SW480 (cell line): ENCODE measurements at places on chromosomes 7 and 10.

- DNase-seq: no peak
Observed at GRCh38 chr10:24568042-24568441, 155.6 kb downstream of the ARHGAP21 start.

- DNase-seq: no peak
Observed at GRCh38 chr7:22115689-22116088, 170.0 kb upstream of the CDCA7L start.

DNA sequence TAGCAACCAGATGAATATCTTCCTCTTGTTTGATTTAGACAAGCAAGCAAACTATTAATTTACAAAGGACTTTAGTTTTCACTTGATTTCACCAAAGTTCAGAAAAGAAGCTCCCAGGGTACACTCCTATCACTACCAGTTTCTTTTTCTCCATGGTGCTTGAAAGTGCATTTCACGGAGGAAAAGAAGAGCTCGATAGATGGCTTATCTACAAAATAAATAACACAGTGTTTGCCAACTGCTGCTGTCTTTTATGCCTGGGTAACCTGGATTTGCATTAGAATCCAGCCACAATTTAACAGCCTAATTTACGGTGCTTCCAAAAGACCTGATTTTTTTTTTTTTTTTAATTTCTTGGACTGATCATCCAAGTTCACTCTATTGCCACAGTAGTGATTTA is 275.7 kb downstream of the GPR37 start:
- no peak for DNase-seq

DNA sequence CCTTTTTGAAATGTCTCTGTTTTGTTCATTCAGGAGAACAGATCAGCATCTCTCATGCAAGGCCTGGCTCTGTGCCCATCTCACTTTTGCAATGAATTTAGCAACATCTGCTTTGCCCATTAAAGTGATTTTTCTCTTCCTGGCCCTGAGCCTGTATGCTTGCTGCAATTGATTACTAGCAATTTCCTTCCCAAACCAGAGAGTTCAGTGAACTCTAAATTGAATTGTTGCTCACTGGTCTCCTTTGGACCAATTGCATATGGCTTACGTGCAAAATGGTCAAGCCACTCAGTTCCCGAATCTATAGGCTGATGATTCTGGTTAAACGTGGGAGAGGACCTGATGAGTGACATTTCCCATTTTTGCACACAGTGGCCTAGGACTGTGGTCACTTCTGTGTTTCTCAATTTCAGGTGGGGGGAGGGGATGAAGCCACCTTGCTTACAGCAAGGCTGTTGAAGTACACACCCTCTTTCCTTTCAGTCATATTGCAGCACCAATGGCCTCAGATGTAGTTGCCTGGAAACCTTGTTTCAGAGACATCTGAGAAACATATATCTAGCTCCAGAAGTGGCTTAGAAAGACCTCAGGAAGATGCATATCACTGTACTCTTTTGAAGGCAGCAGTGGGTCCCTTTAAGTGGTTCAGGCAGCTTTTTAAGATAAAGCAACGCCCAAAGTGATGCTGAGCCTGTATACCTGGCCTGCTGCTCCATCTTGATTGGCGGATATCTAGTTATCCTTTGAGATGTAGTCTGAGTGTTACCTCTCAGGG is 201.4 kb downstream of the PTEN start:
- DNase-seq: no peak

DNA sequence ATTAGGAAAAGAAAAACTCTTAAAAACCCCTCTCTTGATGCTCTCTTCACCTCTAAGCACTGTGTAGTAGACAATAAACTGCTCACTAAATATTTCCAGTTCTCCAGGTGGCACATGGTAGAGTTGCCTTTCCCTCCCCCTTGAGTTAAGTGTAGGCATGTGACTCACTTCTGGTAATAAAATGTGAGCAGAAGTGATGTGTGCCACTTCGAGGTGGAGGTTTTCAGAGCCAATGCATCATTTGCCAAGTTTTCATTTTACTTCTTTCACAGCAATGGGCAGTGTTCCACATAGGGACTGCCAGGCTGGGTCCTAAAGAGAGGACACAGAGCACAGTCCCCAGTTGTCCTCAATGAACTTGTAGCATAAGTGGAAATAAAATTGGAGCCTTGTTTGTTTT is 131.6 kb upstream of the NPY start:
- DNase-seq: peak; percentile 21

DNA sequence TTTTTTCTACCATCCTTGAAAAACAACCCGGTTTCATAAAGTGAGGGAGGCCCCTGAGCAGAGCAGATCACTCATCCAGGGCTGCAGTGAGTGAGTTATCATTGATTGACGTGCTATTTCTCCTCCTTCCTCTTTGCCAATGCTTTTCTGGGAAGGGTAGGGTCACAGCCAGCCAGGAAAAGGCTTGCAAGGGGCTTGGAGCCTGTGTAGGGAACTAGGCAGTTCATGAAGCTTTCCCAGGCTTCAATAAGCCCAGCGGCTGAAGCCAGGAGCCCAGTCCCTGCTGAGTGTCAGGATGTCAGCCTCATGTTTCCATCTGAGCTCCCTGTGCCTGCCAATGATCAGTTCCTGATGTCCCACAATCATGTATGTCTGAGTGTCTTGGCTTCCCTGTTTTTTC is 584.7 kb downstream of the GALNT17 start:
- DNase-seq: no peak

GRCh38 chr10:93150289-93150688 is 76.6 kb downstream of the CYP26A1 start:
- peak; percentile 41 for DNase-seq

DNA sequence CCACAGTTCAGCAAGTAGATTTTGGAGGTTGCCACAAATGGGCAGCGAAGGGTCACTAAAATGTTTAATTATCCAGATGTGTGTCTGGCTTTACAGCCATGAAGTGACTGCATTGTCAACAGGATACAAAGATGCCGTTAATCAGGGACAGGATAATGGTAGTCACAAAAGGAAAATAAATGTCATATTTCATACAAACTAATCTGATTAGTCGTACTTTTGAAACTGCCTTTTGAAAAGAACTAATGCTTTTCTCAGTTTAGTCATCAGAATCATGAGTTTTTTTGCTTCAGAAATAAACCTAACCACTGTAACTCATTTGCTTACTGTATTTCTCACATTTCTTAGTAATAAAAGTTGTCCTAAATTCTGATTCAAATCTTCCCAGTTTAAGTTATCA is 22.2 kb upstream of the WNT16 start:
- no peak for DNase-seq

GRCh38 chr10:58781873-58782488 is 269.3 kb downstream of the BICC1 start:
- DNase-seq: peak; percentile 40

- peak; percentile 13 for DNase-seq
Observed at GRCh38 chr10:103062854-103063590, 130.1 kb downstream of the NT5C2 start.

GRCh38 chr10:36526033-36526432 is 599.4 kb upstream of the ANKRD30A start:
- DNase-seq: no peak

DNA sequence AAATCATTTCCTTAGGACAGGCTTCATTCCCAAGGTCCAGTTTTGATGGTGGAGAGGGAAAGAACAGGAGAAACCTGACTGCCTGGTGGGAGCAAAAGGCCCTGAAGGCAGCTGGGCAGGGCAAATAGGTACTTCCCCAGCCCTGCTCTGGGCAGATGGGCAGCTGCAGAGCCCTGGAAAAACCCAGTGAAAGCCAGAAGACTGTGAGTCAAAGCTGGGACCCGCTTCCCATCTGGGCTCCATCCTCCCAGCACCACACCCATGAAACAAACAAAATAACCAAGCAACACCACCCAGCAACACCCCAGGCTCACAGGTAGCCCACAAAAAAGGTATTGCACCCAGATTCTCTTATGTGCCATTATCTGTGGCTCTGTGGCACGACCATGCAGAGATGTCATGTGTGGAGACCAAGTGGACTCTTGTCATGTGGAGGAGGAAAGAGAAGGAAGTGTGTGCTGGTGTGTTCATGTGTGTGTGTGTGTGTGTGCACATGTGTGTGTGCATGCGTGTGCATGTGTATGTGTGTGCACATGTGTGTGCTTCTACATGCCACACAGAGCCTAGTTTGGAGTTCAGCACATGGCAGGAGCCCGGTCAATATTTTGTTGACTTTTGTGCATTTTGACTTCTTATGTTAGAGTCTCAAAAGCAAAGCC is 9.8 kb downstream of the CLRN3 start:
- DNase-seq: no peak

- DNase-seq: no peak
Observed at GRCh38 chr10:73813333-73813732, 1.9 kb upstream of the NDST2 start.

DNA sequence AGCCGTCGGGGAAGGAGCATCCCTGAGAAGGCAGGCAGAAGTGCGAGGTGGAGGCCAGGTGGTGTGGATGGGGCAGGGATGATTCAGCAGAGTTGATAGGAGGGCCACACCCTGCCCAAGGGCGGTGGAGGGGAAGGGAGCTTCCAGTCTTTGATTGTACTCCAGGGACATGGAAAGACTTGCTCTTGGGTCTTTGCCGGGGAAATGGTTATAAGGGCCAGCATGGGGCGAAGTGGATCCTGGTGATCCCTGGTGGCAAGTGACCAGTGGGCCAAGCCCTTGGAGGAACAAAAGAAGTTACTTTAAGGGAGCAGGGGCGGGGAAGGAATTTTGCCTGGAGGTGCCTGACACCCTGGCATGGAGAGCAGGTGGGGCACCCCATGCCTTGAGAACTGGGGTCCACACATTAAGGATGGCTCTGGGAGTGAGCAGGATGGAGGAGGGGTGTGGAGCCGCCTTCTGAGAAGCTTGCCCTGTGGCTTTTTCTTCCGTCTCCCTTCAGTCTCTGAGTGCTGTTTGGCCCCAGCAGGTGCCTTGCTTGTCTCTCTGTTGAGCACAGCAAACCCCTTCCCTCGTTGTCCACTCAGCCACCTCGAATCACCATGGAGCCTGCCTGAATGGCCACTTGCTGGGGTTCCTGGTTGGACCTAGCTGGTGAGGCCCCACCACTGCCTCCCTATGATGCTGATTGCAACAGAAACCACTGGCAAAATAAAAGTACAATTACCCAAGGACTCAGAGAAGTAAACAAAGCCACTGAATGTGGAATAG is 83.9 kb downstream of the RAMP3 start:
- DNase-seq: peak; percentile 31

DNA sequence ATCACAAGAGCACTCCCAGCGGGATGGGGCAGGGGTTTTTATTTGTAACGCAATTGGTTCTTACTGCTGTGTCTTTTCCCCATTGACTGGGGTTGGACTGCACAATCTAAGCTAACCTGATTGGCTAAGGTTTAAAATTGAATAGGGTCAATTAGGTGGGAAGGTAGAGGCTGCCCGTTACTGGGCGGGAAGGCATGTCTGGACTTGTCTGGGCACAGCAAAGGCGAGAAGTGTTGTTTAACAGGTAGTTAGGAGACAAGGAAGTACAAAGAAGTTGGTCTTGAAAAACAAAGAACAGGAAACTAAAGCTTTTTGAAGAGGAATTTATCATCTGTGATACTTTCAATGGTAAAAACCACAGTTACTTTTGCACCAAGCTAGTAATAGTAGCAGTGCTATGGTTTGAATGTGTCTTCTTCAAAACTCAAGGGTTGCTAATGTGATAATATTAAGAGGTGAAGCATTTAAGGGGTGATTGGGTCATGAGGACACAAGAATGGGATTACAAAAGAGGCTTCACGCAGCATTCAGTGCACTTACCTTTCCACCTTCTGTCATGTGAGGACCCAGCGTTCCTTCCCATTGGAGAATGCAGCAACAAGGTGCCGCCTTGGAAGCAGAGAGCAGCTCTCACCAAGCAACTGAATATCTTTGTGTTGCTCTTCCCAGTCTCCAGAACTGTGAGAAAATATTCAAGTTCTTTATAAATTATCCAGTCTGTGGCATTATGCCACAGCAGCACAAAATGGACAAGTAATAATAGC is 875.5 kb upstream of the SORCS1 start:
- DNase-seq: peak; percentile 5

DNA sequence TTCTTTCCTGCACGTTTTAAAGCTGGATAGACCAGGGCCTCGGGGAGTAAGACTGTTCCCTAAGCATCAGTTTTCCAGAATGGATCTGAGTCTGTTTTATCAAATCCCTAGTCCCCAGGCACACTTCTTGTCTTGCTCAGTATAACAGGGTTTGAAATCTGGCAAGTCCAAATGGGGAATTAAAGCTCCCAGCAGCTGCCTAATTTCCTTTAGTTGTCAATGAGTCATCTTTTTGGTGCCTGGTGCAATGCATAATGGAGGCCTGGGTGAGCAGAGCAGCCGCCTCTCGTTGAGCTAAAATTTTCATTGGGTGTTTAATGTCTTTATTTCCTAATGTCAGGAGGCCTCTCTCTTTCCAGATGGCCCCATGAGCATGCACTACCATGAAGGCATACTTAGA is 87.9 kb downstream of the STRA8 start:
- DNase-seq: no peak

- DNase-seq: no peak
Observed at GRCh38 chr10:98577168-98577567, 130.4 kb upstream of the HPS1 start.

DNA sequence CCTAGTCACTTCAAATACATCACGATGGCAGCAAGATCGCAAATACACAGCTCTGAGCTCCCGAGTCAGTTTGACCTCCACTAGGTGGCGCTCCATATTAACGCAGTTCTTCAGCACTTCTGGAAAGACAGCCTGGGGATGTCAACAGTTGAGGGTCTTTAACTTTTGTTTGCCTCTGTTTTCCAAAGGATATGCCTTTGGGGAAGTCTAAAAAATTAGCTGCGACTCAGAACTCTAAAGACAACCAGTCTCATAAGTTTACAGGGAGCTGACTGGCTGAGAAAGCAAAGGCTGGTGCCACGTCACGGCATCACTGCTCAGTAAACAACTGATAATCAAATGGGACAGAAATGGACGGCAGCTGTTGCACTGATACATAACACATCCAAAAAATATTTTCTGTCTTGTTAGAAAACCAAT is 458.8 kb downstream of the SORCS1 start:
- peak; percentile 38 for DNase-seq

DNA sequence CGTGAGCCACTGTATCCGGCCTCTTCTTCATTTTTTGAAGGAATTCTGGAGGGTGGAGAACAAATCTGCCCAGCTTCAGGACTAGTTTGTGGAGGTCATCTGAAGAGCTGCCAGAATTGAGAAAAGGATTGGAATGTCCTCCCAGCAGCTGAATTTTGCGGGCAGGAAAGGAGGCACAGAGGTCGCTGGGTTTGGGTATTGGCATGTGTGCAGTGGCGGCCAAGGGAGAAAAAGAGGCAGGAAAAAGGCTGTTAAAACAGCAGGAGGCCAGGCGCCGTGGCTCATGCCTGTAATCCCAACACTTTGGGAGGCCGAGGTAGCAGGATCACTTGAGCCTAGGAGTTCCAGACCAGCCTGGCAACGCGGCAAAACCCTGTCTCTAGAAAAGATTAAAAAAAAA is 80.4 kb downstream of the HIP1 start:
- no peak for DNase-seq

GRCh38 chr10:125048094-125048864 is 106.4 kb downstream of the ZRANB1 start:
- peak; percentile 73 for DNase-seq

DNA sequence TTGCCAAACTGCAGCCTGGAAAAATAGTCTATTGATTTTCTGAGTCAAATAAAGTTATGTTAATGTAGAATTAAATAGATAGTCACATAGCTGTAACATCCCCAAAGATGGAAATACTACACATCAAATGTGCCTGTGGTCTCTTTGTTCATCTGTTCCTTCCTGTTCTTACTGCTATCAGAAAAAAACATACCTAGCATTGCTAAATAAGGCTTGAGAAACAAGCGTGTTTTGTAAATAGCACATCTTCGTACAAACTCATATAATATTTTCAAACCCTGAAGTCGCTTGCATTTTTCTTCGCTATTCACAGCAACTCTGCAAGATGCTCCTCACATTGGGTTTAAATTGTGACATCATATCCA is 116.1 kb downstream of the KLF6 start:
- no peak for DNase-seq
